ENCODE measurements at places on chromosomes 12 and 14.

DNA sequence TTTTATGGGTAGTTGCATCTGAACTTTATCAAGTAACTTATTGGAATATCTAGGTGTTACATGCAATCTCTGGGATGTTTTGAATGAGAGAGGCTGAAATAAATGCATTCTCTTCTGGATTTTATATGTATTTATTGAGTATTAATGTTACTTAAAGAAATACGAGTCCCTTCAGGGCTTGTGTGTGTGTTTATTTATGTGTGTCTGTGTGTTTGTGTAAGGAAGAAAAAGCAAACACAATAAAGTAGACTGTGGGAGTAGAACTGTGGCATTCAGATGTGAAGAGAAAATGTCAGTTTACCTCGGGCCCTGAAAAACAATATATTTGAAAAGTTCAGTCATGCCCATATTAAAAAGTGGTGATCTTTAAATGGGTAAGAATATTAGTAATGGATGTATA, 250.5 kb downstream of the RPL10L start:
- no peak for DNase-seq

DNA sequence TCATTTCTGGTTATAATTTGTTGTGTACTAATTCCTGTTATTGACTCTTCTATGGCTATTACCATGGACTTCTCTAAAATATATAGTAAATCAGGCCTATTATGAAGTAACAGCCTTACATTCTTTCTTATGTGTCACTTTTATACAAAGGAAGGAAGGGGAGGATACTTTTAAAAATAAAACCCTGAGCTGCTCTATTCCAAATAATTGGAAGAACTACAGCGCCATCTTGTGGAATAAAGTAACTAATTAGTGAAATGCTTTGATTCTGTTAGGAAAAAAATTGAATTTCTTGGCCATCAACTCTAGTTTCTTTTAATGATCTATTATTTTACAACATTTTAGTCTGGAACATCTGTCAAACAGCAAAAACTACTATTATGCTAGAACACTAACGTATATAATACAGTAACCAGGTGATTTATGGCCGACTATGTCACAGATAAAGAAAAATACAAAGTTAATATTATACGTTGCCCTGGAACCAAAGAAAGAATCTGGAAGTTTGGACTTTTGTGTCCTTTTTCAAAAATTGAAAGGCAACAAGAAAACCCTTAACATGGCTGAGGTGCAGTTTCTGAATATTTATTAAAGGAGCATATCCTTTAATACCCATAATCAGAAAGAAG, 55.0 kb upstream of the NELL2 start:
- DNase-seq: peak; percentile 70

GRCh38 chr14:90547968-90548367, 151.1 kb downstream of the CALM1 start:
- no peak for DNase-seq

GRCh38 chr14:76146976-76147375, 4.7 kb upstream of the GPATCH2L start:
- DNase-seq: no peak

DNA sequence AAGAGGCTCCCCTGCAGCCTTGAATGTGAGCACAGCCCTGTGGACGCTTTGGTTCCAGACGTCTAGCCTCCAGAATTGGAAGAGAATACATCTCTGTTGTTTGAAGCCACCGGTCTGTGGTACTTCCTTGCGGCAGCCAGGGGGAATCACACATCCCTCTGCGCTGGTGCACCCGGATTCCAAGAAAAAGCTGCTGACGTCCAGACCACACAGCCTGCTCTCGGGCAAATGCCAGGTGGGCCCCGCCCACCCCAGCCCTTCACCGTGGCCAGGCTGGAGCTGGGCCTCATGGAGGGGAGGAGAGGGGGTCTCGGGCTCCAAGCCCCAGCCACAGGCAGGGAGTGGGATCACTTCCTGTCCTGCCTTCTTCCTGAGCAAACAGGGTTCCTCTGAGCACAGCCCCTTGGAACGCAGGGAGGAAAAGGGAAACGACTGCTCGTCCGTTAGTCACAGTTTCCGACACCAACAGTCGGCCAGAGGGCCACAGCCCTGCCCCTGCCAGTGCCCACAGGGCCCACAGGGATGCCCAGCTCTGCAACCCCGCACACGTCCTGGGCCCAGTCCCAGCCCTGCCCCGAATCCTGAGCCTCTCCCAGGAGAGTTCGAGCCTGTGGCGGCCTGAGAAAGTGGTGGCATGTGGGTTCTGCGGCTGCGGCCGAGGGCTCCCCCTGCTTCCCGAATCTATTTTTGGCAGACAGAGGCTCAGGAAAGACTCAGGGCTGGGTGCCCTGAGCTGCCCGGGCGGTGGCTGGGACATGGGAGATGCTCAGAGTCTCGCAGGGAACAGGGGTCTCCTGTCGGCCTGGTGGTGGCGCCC, 85.3 kb downstream of the RFLNA start:
- no peak for DNase-seq

DNA sequence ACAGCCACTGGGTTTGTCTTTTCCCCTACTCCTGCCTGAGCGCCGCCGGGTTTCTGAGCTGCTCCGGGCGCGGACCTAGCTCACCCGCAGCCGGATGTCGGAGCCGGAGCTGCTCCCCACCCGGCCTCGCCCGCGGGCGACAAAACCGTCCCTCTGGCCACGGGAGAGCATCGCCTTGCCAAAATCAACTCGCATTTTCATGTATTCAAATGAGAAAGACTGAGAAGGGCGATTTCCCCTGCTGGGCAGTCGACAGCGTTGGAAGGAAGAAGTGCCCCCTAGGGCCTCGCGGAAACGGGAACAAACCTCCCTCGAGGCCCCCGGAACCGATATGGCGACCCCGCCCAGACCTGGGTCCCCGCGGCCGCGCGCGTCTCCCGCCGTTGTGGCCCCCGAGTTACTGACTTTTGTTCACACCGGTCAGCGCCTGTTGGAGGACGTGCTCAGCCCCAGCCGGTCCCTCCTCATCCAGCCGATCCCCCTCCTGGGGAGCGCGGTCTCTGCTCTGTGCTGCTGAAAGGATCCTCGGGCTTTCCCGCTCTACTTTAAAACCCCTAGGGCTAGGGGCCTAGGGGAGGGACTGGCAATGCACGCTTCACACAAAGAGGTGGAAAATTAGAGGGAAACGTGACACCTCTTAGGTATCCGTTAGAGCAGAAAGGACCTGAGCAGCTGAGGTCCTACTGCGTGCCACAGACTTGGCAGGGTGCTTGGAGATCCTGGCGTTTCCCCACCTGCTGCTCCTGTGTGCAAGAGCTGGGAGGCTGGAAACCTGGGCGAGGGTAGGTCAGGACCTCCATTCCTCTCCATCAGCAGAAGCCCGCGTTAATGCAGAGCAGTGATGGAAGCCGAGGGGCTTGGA, 4.3 kb downstream of the TTC6 start:
- DNase-seq: peak; percentile 64

GRCh38 chr14:75258079-75258802, 20.4 kb upstream of the FOS start:
- DNase-seq: no peak

DNA sequence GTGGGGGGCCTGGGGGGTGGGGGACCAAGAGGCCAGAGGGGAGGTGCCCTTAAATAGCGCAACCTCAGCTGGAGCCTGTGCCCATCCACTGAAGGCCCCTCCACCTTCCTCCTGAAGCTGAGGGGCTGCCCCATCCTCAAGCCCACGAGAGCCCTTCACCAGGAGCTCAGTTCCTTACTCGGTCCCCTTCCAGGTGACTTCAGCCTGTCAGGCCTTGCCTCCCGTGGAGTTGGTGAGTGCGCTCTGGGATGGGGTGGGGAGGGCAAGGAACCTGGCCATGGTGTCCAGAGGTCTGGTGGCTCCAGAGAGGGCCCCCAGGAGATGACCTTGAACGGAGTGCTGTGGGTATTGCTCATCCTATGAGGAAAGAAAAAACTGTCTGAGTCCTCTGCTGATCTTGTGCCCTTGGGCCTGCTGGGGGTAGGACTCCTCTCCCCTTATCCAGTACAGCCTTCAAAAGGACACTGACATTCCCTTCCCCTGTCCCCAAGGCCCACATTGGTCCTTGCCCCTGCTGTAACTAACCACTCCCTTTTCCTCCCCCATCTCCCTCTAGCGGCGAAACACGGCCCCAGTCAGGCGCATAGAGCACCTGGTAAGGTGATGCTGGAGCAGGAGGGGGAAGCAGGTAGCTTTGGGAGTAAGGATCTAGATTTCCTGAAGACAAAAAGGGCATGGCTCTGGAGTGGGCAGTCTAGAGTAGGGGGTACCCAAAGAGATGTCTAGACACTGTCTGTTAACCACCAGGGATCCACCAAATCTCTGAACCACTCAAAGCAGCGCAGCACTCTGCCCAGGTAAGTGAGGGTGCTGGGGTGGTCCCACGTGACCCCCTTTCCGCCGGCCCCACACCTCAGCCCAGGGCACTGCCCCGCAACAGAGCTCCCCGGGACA, 3.6 kb downstream of the TNS2 start:
- DNase-seq: peak; percentile 75

DNA sequence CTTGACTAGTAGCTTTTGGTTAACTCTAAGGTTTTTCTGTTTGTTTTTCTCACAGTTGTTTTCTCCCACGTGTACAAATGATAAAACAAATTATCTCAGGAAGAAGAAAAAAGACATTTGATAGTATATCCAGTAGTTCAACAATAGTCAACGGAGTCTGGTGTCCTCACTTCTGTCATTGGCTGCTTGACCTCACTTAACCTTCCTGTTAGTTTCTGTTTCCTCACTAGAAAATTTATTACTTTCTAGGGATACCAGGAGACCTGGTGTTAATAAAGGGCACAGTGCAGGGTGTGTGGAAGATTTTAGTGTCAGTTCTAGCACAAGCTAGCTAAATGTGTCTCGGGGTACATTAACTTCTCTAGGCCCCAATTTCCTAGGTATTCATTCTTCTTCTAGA, 116.0 kb downstream of the PRKCH start:
- no peak for DNase-seq

- DNase-seq: peak; percentile 57
These were observed 43.9 kb downstream of the CCDC88C start for GRCh38 chr14:91373591-91374254.

DNA sequence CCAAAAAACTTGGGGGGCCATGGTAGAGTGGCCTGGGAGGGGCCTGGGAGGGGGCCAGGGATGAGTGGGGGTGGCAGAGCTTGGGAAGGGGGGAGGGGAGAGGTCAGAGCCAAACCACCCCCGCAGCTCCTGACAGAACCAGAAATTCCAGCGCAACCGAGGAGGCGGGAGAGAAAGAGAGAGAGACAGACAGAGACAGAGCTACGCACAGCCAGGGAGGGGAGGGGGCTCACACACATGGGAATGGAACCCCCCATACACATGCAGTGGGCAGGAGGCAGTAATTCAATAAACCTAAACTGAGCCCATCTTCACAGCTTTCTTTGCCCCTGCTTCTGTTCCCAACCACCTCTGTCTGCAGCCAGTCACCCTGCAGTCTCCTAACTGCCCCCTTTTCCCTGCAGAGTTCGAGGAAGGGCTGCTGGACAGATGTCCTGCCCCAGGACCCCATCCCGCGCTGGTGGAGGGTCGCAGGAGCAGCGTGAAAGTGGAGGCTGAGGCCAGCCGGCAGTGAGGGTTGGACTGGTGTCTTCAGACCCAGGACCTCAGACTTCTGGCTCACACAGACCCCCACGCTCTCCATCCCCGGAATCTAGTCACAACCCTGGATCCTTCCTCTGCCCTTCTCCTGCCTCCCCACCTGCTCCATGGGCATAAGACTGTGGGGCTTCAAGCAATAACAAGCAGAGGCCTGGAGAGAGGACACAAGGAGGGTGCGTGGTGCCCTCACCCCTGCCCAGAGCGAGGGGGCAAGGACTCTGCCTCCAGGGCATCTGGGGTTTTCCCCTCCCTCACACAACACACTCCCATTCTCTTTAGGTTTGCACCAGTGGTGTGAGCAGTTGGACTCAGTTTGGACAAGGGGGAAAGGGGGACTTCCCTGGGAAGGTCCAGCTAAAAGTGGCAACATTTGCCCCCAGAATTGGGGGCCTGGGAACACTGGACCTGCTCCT, 5.6 kb downstream of the NAB2 start:
- DNase-seq: no peak

DNA sequence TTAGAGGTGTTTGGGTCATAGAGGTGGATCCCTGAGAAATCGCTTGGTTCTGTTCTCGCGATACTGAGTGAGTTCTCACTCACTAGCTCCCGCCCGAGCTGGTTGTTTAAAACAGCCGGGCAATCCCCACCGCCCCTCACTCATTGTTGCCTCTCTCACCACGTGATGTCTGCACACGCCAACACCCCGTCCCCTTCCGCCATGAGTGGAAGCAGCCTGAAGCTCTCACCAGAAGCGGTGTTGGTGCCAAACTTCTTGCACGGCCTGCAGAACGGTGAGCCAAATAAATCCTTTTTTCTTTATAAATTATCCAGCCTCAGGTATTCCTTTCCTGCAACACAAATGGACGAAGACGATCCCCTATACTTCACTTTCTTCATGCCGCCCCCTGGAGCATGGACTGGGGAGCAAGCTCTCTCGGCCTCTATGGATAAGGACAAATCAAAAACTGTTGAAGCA, 45.4 kb upstream of the CCND2 start:
- no peak for DNase-seq

GRCh38 chr14:99686557-99687283, 2.6 kb downstream of the CYP46A1 start:
- DNase-seq: no peak

GRCh38 chr12:132467511-132467910, 22.4 kb upstream of the FBRSL1 start:
- DNase-seq: no peak

DNA sequence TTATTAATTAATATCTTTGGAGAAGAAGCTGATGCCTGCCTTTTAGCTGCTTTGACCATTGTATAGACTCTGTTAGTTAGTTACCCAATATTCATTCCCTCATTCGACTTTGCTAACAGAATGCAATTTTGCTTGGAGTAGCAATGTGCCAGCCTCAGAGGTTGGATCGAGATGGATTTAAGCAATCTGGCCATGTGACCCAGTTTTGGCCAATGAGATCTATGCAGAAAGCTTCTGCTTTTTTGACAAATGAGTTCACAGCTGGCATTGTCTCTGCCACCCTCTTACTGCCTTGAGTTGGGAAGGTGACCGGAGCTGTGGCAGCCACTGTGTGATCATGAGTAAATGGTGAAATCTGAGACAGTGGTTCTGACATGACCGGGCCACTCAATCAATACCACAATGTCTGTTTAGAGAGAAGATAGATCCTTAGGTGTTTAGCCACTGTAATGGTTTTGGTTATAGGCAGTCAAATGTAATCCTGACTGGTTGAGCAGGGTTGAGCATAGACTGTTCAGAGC, 74.9 kb upstream of the MED13L start:
- DNase-seq: no peak

GRCh38 chr14:59481871-59482540, 2.2 kb downstream of the L3HYPDH start:
- no peak for DNase-seq

- DNase-seq: peak; percentile 90
These were observed 52.4 kb upstream of the EIF5 start for GRCh38 chr14:103281496-103282231.

DNA sequence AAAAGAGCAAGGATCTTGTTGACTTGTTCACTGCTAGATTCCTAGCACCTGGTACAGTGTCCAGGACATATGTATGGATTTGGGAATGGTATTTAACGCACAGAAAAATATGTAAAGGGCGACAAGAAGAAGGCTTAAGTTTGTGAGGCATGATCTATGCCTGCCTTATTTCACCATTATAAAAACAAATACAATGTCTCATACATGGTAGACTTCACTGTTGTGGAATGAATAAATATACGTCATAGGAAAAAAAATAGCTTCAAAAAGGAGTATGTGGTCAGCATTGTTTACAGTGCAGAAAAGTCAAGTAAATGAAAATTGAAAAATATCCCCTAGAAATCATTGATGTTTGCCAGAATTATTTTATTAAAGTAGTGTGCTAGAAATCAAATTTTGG, 30.0 kb downstream of the HCFC2 start:
- DNase-seq: no peak

Measured in NCI-H2171 (cell line).